ENCODE measurements at places on chromosomes 4 and X.

GRCh38 chr4:142267101-142267500 is 579.0 kb downstream of the INPP4B start:
- DNase-seq, result no peak

GRCh38 chrX:101206471-101206870 is 13.1 kb upstream of the DRP2 start:
- no peak for DNase-seq

DNA sequence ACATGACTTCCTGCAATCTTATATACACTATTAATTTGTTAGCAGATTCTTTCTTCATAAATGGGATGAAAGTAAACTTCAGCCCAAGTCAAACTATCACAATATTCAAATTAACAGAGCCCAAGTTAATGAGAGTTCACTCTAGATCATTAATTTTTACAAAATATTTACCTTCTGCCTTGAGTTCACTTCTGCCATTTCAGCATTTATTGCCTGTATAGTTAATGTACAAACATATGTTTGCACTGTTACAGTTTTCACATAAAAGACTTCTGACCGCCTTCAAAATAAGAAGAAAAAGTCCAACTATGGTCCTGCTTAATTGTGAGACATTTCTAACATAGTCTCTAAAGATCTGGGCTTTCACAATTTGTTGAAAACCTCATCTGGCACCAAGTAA is 46.9 kb downstream of the GPC3 start:
- DNase-seq, result no peak

DNA sequence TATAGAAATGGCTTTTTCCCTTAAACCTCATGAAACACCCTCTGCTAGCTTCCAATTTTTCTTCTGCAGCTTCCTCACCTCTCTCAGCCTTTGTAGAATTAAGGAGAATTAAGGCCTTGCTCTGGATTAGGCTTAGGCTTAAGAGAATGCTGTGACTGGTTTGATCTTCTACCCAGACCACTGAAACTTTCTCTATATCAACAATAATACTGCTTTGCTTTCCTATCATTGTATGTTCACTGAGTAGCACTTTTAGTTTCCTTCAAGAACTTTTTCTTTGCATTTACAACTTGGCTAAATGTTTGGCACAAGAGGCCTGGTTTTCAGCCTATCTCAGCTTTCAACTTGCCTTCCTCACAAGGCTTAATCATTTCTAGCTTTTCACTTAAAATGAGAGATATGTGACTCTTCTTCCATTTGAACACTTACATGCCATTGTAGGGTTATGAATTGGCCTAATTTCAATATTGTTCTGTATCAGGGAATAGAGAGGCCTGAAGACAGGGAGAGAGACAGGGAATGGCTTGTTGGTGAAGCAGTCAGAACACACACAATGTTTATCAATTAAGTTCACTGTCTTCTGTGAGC is 28.2 kb downstream of the TMEM154 start:
- no peak for DNase-seq

- DNase-seq, result no peak
Measured at GRCh38 chr4:36385951-36386571, 104.6 kb downstream of the DTHD1 start.

GRCh38 chr4:173513651-173514050 is 16.4 kb downstream of the HAND2 start:
- DNase-seq, result no peak

GRCh38 chr4:140085062-140085622 is 68.8 kb downstream of the MAML3 start:
- DNase-seq, result no peak

DNA sequence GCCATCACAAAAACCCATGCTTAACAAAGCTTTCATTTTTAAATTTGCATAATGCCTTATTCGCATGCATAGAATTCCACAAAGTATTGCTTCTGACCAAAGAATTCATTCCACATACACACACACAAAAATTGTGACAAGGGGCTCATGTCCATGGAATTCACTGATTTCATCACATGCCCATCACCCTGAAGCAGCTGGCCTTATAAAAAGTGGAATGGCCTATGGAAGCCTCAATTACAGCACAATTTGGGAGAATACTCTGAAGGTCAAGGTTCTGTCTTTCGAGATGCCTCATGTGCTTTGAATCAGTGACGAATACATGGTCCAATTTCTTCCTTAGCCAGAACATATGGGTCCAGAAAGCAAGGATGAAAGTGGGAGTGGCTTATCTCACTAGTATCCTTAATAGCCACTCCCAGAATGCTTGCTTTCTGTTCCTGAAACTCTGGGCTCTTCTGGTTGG is 165.7 kb downstream of the KDR start:
- no peak for DNase-seq

GRCh38 chrX:136665258-136665900 is 17.4 kb downstream of the CD40LG start:
- no peak for DNase-seq

GRCh38 chrX:112913807-112914206 is 73.2 kb upstream of the AMOT start:
- no peak for DNase-seq

DNA sequence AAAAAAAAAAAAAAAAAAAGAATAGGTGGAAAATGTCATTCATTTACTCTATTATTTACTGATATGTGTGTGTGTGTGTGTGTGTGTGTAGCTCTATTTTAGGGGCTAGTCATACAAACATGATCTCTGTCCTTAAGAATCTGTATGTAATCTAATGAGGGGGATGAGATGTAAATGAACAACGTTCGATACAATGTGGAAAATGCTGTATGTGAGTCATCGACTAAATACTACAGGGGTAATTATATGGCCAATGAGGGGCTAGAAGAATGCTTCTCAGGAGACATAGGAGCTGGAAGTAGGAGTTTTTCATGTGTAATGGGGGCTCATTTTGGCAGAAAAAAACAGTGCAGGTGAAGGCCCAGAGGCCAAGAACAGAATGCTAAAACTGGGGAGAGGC is 41.9 kb downstream of the LEF1 start:
- DNase-seq, result no peak

- DNase-seq, result no peak
Measured at GRCh38 chrX:66632473-66632872, 6.4 kb downstream of the EDA2R start.

GRCh38 chrX:117985241-117985640 is 131.4 kb downstream of the KLHL13 start:
- no peak for DNase-seq

DNA sequence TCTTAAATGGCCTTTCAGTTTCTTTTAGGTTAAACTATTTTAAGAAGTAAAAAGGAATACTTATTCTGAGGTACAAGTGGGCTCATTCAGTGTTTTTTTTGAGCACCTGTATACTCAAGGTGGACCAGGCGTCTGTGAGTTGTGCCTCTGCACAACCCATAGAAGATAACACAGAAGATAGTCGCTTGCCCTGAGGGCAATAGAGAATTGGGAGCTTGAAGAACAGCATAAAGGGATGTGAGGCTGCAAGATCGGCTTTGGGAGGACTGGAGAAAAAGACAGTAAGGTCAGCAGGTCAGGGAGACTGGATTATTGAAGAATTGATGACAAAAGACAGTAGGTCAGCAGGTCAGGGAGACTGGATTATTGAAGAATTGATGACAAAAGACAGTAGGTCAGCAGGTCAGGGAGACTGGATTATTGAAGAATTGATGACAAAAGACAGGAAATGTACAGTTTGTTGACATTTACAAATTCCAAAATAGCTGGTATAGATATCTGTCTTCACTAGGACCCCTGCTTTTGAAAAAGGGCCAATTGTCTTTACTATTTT is 3.1 kb downstream of the CPE start:
- DNase-seq, result no peak

Data from left renal pelvis (tissue), 4 donors.